ENCODE measurements at places on chromosomes 12 and 14.

DNA sequence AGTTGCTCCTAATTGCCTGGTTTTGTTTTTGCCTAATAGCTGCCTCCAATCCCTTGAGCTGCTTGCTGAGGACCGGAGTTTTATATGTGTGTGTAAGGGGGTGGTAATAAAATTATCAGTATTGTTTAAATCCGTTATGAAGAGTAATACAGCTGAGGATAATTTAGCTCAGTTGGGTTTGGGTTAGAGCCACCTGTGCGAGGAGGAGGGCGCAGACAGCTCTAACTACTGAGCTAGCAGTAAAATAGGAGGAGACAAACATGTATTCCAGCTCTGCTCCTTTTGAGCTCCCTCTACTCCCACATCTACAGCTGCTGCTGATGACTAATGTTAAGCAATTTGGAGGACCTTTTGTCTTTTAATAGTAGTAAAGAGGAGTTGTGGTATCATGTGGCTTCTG, 61.5 kb downstream of the SPATS2 start:
- no peak for DNase-seq

- DNase-seq, result no peak
Observed at GRCh38 chr12:21825886-21826617, 51.5 kb upstream of the KCNJ8 start.

- DNase-seq, result no peak
Observed at GRCh38 chr12:108677381-108677780, 43.7 kb upstream of the SELPLG start.

- no peak for DNase-seq
Observed at GRCh38 chr14:75156901-75157300, 19.5 kb downstream of the TMED10 start.

DNA sequence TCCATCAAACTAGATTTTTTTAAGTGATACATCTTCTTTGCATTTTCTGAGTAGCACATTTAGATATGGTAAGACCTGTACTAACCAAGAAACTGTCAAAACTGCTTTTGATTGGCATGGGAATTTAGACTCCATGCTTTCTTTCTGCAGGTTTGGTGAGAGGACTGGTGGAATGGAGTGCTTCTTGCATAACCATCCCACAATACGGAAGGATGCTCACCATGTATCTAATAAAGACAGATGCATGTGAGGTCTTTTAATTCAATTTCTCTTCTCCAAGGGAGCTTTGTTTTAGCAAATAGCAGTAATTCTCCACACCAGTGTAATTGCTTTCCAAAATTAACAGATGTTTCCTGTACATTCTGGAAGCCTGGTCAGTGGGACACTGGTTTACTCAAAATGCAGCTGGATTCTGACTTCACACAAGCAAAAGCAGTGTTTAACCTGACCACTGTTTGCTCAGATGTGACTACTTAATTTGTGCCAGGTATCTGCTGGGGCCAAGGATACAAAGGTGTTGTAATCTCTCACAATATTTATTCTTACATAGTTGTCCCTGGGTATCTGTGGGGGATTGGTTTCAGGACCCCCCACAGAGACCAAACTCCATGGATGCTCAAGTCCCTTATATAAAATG, 26.1 kb downstream of the FGD6 start:
- no peak for DNase-seq

DNA sequence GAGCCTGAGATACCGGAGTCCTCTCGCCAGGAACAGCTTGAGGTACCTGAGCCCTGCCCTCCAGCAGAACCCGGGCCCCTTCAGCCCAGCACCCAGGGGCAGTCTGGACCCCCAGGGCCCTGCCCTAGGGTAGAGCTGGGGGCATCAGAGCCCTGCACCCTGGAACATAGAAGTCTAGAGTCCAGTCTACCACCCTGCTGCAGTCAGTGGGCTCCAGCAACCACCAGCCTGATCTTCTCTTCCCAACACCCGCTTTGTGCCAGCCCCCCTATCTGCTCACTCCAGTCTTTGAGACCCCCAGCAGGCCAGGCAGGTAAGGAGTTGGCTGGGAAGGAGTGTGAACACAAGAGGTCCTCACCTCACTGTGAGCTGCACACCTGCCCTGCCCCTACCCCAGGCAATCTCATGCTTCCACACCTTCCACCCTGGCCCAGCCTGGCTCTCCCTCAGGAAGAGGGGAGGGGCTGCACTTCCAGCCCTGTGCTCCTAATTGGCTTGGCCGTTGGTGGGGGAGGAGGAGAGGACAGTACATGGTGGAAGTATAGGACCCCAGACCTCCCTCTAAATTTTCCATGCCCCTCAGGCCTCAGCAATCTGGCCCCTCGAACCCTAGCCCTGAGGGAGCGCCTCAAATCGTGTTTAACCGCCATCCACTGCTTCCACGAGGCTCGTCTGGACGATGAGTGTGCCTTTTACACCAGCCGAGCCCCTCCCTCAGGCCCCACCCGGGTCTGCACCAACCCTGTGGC, 6.2 kb downstream of the C1QL4 start:
- DNase-seq, result no peak

DNA sequence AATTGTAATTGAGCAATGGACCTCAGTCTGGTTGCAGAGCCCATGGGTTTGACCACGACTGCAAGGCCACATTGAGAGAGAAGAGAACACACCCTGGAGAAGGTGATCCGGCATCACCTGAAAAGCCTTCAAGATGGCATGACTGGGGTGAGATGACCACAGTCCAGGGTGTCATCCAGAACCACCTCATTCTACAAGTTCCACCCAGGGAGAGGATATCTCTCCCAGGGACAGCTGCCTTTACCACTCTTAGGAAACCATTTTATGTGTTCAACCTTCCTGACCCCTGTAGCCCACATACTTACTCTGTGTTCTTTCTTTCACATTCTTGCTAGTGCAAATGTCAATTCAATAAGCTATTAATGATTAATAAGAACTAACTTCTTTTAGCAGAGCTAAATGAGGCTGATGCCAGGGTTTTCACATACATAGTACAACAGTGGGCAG, 43.4 kb upstream of the CPM start:
- no peak for DNase-seq

- no peak for DNase-seq
Observed at GRCh38 chr12:114018669-114019068, 52.5 kb upstream of the RBM19 start.

GRCh38 chr12:106235770-106236169, 12.1 kb downstream of the CKAP4 start:
- no peak for DNase-seq

- no peak for DNase-seq
Observed at GRCh38 chr12:1794440-1795090, 25.8 kb upstream of the LRTM2 start.

DNA sequence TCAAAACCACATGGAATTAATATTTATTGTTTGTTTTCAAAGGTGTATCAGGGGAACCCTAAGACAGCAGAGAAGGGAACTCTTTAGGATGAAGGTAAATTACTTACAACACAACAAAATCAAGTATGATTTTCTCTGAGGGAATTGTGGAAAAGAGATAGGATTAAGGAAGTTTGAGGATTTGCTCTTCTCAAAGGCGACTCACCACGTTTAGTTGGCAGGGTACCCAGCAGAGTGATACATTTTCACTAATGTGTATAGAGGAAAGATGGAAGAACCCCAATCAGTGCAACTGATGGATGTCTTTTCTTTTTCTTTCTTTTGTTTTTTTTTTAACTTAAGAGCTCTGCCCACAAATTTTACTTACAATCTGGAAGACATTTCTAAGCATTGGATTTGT, 499.2 kb downstream of the CCER1 start:
- DNase-seq, result no peak

DNA sequence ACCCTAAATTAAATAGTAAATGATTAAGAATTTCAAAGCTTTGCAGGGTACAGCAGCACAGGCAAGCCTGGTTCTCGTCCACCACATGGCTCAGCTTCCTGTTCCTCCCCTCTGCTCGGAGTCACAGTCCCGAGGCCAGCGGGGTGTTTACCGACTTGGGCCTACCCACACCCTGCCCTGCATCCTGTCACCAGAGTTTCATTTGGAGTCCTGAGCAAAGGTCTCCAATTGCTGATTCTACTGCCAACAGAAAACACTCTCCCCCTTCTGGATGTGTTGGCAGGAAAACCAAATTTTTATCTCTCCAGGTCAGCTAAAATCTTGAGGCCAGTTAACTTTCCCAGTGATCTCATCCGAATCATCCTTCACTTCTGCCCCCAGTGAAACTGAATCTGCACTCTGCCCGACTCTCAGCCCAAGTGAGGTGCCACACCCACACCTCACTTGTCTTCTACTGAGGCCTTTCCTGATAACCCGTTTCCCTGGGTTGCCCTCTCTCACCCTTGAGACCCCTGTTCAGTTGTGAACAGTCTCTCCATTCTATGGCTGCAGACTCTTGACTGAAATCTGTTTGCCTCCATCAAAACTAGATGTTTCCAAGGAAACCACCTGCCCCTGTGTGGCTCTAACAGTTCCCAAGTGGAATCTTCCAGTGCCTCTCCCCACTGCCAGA, 71.2 kb downstream of the VCPKMT start:
- no peak for DNase-seq

- DNase-seq, result no peak
Observed at GRCh38 chr12:5348491-5348890, 83.4 kb upstream of the NTF3 start.

GRCh38 chr14:64878837-64879634, 671 bp downstream of the SPTB start:
- DNase-seq, result no peak

DNA sequence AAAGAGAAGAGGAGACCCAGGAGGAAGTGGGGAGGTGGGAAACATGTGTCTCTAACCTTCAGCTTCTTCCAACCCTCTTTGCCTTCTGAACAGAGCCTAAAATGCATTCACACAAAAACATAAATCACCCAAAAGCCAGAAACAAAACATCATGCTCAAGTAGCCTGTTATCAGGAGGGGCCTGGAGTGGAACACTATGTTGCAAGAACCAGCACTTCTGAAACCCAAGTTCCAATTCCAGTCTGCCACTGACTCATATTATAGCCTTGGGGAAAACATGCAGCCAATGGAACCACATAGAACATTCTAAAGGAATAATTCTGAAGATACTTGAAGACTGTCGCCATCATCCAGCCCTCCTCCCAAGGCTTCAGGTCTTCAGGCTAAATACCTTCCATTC, 169.8 kb upstream of the PLXNC1 start:
- DNase-seq, result no peak

Data from left renal pelvis (tissue), 4 donors.